Breast epithelium (tissue), 4 donors: ENCODE measurements at places on chromosomes 12 and 14. TPM values are rescaled to one million over a fixed set of nuclear protein-coding genes. Genes with fewer than 3 reads are reported as not detected.

- DNase-seq, result no peak
- no peaks in the 10 kb centered on the region for H3K36me3 ChIP-seq
- H3K4me1 ChIP-seq, result no peaks in the 10 kb centered on the region
- H3K4me3 ChIP-seq, result no peak overlapping the region
These were observed 12.2 kb downstream of the TMTC2 start for GRCh38 chr12:82698708-82699564.

- no peaks in the 10 kb centered on the region for H3K36me3 ChIP-seq
- H3K4me1 ChIP-seq, result no peaks in the 10 kb centered on the region
- no peak for DNase-seq
- H3K27me3 ChIP-seq, result no peaks in the 10 kb centered on the region
- H3K4me3 ChIP-seq, result no peak overlapping the region
These were observed 953 bp upstream of the NKX2-8 start for GRCh38 chr14:36583242-36583892.

GRCh38 chr14:82060219-82060618, 526.6 kb upstream of the SEL1L start:
- H3K27ac ChIP-seq, result no peak overlapping the region
- H3K4me1 ChIP-seq, result no peaks in the 10 kb centered on the region
- no peaks in the 10 kb centered on the region for H3K27me3 ChIP-seq

The GPR132 gene
- 2.9 TPM for total RNA-seq

The CACNA2D4 gene
- 10.2 TPM for total RNA-seq

The AKAP3 gene
- total RNA-seq, result 0.33 TPM

- H3K27me3 ChIP-seq, result no peaks in the 10 kb centered on the region
- H3K4me3 ChIP-seq, result no peak overlapping the region
- H3K27ac ChIP-seq, result no peak overlapping the region
These were observed 224.0 kb downstream of the KTN1 start for GRCh38 chr14:55803873-55804553.

DNA sequence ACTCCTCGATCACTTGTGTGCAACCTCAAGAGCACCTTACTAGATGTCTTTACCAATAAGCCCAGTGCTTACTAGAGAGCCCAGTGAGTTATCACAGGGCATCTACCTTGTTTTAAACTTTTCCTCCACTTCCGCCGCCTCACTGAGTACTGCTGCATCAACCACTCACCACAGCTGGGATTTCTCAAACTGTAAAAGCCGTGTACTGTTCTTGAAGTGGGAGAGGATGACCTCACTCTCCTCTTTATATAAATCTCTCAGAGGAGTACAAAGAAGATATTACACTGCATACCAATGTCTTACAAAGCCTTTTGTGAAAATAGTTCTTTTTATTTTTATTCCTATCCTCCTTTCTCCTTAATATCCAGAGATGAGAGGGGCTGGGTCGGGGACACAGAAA, 94.1 kb downstream of the PLCZ1 start:
- no peak overlapping the region for H3K27ac ChIP-seq
- no peak for DNase-seq
- H3K4me3 ChIP-seq, result no peak overlapping the region
- H3K27me3 ChIP-seq, result no peaks in the 10 kb centered on the region
